Fibroblast of skin of scalp (primary cell): ENCODE measurements at places on chromosomes 13 and 19.
A peak's percentile ranks its signal among the peaks of the same experiment; 100 is the strongest.

GRCh38 chr19:18710186-18710585, 26.7 kb downstream of the CRTC1 start:
- DNase-seq = no peak

DNA sequence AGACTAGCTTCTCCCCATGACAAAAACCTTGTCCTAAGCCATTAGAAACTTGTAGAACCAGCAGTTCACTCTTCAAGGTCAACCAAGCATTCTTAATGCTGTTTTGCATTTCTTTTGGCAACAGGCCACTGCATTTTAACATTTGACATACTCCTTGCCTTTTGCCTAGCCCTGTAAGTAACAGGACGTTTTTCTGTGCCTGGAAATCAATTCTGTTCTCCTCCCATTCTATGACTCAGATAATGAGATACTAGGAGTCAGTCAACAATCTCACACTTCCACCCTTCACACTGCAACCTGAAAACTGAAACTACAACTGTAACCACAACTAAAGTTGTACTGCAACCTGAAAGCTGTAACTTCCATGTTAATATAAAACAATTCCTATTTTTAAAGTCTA, 268.7 kb downstream of the MZT1 start:
- DNase-seq = peak; percentile 4

DNA sequence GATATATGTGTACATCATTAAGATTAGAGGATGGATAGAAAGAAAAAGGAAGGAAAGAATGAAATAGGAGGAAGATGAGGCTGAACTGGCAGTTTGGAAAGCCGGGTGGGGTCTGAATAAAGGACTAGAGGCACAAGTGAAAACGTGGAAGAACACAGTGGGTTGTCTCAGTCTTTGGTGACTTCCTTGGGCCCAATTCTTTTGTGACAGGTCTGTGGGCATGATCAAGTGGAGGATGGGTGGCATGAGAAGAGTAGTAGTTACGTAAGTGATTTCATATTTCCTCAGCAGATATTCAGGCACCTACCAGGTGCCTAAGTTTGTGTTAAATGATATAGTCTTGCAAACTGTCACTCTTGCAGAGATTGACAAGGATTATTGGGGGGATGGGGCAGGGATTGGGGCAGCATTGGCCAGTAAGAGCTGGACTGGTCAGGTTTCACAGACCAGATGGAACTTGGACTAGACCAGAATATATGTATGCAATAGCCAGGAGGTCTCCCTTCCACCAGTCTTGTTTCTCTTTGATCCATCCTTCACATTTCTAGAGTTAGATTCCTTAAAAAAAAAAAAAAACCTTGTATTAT, 2.7 kb downstream of the TPP2 start:
- no peak for DNase-seq

GRCh38 chr19:29540114-29540513, 14.3 kb downstream of the VSTM2B start:
- no peak for DNase-seq

- DNase-seq = no peak
These were observed 254.5 kb downstream of the SLITRK6 start for GRCh38 chr13:85544756-85545155.

DNA sequence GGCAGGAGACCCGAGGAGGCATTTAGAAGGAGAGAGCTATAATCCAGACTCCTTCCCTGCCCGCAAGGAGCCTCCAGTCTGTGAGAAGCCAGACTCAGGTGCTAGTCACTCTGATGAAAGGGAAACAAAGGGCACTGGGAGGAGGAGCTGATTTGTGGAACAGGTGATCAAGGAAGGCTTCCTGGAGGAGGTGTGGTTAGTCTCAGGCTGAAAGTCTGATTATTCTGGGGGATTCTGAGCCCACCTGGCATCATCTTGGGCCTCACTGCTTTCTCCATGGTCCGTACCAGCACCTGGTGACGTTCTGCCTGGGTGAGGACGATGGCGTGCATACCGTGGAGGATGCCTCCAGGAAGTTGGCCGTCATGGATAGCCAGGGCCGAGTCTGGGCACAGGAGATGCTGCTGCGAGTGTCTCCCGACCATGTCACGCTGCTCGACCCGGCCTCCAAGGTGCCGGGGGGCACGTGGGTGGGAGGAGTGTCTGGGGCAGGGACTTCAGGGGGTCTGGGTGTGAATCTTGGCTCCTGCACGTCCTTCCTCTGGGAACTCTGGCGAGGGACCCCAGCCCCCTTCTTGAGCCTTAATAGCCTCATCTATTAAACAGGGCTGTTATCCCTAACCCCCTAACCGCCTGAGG, 3.9 kb downstream of the EPS8L1 start:
- DNase-seq = no peak

GRCh38 chr13:97979051-97979450, 25.6 kb downstream of the IPO5 start:
- peak; percentile 58 for DNase-seq

DNA sequence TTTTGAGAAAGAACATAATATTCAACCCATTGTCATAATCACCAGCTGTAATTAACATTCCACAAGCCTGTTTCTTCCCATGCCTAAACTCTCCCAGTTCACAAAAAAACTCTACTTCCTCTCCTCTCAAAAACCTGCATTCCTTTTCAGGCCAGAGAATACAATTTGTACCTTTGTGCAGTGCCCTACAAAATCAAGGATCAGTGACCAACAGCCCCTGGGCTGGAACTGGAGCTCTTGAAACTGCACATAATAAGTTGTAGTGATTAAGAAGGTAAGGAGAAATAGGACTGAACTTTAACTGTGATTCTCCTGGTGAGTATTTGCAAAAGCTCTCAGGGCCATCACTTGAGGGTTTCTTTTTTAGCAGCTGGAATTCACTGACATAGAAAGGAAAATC, 472.7 kb downstream of the RFC3 start:
- DNase-seq = no peak

- DNase-seq = no peak
These were observed 9.2 kb downstream of the ONECUT3 start for GRCh38 chr19:1762243-1763117.

DNA sequence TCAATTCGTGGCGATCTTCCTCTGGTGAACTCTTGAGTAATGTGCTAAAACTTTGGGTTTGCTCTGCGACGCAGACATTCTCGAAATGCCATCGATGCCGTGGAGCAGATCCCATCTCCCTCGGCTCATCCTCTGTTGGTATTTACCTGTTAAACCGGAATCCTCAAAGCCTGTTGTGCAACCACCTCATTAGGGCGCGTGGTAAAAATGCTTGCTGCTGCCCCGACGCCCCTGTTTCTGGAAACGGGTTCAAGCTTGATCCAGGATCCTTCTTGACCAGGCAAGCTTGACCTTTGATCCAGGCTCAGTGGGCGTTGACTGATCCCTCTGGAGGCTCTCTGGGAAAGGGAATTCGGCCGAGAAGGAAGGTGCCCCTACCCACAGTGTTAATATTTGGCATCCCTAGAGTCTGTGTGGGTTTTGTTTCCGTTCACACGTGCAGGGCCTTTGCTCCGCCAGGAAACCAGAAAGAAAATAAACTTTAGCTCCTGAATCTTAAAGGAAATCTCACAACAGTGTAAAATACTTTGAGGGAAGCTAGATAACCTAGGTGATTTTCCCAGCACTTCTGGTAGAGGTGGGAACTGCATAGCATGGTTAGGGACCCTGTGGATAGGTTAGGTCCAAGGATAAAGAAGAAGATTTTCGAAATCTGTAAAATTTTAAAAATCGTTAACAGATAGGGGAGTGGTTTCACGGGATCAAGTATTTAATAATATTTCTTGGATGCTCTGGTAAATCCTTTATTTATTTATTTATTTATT, 1.1 kb downstream of the LSM14A start:
- DNase-seq = peak; percentile 64

GRCh38 chr19:54178581-54179261, 5.8 kb upstream of the TMC4 start:
- no peak for DNase-seq

GRCh38 chr13:21741396-21741979, 70.6 kb downstream of the FGF9 start:
- no peak for DNase-seq

DNA sequence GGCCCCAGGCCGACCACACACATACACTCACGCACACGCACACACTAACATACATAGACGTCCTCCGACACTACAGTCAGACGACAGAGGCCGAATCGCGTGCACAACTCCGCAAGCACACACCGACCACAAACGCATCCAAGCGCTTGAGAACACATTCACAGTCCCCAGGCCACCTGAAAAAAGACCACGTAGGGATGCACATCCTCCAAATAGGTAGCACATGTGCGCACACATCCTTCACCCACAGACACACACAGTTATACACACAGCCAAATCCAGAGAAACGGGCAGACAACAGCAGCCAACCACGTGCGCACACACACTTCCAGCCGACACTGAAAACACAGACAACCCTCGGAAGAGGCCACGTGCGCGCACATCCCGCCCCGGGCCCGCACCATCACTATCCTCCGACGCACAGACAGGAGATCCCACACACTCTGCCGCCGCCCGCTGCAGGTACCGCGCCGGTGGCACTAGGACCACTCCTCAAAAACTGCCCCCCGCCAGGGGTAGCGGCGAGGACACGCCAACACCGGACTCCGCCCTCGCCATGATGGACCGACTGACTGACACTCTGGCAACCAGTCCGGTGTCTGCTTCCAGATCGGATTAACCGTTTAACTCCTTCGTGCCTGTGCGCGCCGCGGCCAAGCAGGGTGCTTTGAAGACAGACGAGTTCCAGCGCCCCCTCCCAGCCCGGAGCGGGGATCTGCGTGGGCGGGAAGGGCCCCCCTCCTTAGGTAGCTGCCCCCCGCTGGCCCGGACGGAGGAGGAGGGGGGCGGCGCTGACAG, 493 bp upstream of the PDE4A start:
- DNase-seq = peak; percentile 61

DNA sequence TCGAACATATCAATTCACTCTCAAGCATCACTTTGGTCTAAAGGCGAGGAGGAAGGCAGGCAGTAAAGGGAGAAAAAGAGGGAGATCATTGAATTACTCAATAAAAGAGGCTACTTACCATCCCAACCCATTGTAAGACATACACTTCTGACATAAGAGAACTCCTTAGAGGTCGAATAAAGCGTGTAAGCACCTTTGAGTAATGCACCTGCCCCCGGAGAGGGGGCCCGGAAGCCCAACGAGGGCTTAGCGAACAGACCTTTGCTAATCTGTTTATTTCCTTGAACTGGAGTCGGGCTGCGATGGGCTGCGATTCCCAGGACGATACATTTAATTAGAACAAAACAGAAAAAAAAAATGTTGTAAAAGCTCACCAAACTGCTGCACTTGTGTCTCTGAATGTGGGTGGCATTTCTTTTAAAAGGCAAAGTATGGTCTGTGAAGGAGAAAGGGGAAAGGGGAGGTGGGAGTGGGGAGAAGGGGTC, 3.0 kb downstream of the ZC3H4 start:
- no peak for DNase-seq

GRCh38 chr19:43584484-43584883, 8.9 kb downstream of the PINLYP start:
- no peak for DNase-seq

DNA sequence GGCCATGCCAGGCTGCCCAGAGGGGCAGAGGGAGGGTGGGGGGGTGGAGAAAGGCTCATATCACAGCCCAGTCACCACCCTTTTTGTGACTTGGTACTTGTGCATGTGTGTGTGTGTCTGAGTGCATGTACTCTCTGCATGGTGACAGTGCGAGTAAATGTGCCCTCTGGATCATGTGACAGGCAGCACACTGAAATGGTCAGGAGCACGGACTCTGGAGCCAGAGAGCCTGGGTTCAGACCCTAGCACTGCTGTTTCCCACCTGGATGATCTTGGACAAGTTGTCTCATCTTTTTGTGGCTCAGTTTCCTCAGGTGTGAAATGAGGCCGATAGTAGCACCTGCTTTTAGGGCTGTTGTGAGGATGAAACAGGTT, 2.0 kb downstream of the CIC start:
- no peak for DNase-seq

DNA sequence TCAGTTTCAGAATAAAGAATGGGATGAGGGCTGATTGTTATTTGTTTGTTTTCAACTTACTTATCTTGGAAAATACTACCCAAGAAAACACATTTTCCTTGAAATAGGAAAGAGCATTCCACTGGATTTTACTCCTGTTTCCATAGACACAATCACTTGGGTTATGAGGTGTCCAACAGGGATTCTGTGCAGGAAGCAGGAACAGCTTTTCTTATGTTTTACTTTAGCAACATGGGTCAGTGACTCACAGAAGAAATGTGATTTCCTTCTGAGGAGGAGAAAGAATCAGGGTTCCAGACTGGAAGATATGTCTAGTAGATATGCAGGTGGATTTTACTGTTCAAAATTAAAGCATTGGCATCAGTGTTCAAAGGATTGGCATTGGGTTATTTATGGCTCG, 180.8 kb upstream of the GPC6 start:
- no peak for DNase-seq

DNA sequence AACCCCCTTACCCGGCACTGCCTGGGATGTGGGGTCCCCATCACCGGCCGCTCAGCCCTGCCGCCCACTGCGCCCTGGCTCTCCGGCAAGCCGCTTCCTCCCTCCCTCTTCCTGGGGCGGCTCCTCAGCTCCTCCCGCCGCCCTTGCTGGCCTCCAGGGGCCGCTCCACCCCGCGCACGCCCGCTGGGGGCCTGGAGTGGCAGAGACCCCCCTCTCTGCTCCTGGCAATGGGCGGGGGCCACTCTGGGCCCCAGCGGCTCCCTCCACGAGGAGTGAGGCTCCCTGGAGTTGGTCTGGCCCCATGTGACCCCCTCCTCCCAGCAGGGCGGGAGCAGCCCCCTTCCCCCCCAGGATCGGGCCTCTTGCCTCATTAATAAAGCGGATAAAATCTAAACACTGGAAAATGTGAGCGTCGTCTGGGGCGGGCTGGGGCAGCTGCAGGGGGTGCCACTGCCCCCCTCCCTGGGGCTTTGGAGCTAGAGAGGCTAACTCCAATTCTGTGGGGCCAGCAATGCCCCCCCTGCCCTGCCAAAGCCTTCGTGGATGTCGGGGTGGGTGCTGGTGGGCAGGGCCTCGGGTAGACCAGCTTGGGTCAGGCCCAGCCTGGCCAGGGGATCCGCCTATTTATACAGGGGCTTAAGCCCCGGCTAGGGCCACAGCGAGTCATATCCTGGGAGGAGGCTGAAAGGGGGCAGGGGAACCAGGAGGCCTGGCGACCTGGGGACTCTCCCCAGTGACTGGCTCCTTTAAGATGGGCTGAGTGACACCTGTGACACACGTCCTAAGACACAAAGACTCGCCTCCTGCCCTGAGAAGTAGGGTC, at the start of gene PTGER1:
TSS of gene PTGER1 (minus strand) at position 104 of the 823 bp plus-strand sequence. CDS start 1,034 bp downstream, outside the sequence.
- DNase-seq = peak; percentile 57

DNA sequence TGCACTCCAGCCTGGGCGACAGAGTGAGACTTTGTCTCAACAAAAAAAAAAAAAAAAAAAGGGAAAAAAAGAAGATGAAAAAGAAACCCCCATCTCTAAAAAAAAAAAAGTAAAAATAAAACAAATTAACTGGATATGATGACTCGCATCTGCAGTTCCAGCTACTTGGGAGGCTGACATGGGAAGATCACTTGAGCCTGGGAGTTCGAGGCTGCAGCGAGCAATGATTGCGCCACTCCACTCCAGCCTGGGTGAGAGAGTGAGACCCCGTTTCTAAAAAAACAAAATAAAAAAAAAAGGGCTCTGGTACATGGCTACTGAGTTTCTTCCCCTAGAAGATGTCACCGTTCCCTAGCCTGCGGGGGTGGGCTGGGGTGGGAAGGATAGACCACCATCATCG, 2.4 kb upstream of the CATSPERG start:
- peak; percentile 21 for DNase-seq

- peak; percentile 84 for DNase-seq
These were observed 6.3 kb upstream of the ZSWIM4 start for GRCh38 chr19:13788991-13789390.
